ENCODE measurements at places on chromosomes 3 and 15. TPM values are rescaled to one million over a fixed set of nuclear protein-coding genes. Genes with fewer than 3 reads are reported as not detected.

Gene CPLX3
- total RNA-seq: not detected

Gene ITIH1
- not detected for total RNA-seq

Gene HTR3E
- not detected for total RNA-seq

Gene TLR9
- not detected for total RNA-seq

Gene TMEM108
- total RNA-seq: 14.2 TPM

Gene EIF5A2
- total RNA-seq: 1.3 TPM

Gene CAV3
- not detected for total RNA-seq

Gene MTFMT
- 10.6 TPM for total RNA-seq

Gene ANKRD34C
- not detected for total RNA-seq

Gene CCDC39
- total RNA-seq: 0.46 TPM

DNA sequence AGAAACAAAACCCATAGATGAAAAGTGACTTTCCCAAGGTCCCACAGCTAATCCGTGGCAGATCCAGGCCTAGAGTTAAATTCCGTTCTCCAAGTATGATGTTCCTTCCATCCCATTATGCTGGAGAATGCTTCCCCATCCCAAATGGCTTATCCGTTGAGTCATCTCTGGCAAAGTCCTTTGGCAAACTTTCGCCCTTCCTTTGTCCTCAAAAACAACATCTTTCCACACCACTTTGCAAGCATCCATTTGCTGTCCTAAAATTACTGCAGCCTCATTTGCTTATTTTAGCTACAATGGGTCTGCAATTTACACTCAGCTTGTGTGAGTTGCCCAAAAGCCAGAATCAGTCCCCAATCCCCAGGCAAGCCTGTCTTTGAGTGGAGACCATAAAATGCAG is 304.0 kb upstream of the TLE3 start:
- DNase-seq: no peak

DNA sequence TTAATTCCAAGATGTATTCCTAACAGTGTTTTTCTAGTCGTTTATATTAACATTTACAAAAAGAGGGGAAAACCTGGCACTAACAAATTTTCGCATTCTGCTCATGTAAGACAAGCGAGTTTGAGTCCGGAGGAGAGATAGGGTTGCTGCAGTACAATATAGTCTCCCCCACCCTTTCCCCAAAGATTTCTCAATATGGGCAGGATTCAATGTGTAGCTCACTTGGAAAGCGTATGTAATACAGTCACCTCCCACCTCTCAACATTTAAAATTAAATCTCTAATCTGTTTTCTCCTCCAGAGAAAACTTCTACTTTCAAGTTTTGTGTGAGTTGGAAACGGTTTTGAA is 57.9 kb downstream of the CMSS1 start:
- no peak for DNase-seq

GRCh38 chr3:141261472-141262307 is 30.1 kb downstream of the PXYLP1 start:
- no peak for DNase-seq

- no peak for DNase-seq
These were observed 964 bp downstream of the NRROS start for GRCh38 chr3:196640297-196641018.

DNA sequence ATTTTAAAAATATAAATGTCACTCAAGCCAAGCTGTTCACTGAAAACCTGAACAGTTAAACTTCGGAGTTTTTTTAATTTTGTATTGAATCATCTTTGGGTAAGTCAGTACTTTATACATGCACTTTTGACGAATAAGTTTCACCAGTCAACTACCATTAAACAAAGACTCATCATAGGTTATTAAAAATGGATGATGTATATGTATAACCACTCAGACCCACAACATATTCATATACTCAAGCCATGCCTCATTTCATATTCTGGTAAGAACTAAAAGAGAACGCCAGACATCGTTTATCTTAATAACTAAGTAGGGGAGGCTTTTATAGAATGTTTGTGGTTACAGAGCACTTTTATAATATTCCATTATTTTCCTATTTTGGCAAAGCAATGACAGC is 18.3 kb downstream of the MSL2 start:
- DNase-seq: no peak

- no peak for DNase-seq
These were observed 14.4 kb downstream of the NAA50 start for GRCh38 chr3:113731694-113732093.

GRCh38 chr3:116809208-116809607 is 99.6 kb downstream of the TUSC7 start:
- DNase-seq: no peak

- no peak for DNase-seq
These were observed 35.0 kb downstream of the ALCAM start for GRCh38 chr3:105401691-105402149.

GRCh38 chr15:88637841-88638625 is 783 bp upstream of the ISG20 start:
- no peak for DNase-seq

DNA sequence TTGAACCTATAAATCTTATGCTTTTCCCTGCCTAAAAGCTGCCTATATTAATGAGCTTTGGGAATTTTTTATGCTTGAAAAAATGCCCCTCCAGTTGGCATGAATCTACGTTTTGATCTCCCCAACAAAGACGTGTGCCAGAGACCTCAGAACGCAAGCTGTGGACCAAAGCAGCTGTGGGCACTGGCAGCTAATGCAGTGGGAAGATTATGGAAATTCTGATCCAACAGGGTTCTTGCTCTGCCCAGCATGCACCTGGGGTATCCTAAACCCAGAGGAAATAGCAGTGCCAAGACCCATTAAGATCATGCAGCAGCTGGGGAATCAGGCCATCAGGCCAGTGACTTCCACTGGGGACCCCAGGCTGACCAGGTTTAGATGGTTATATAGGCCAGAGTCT is 423.0 kb downstream of the ZBBX start:
- DNase-seq: no peak

DNA sequence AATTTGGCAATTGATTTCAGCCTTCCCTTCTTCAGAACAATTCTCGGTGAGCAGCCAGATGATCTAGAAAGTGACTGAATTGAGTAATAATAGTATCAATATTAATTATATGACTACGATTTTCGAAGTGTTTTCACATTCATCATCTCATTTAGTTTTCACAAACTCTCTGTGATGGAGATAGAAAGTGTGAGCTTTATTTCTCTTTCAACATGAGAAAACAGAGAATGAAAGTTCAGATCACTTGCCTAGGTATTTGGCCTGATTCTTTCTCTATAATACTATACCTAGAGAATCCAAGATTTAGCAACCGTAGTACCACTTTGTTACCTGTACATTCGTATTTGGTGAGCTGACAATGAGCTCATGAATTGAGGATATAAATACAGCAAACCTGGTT is 739.2 kb upstream of the NR2F2 start:
- no peak for DNase-seq

GRCh38 chr3:106578911-106579310 is 710.1 kb upstream of the CBLB start:
- no peak for DNase-seq

DNA sequence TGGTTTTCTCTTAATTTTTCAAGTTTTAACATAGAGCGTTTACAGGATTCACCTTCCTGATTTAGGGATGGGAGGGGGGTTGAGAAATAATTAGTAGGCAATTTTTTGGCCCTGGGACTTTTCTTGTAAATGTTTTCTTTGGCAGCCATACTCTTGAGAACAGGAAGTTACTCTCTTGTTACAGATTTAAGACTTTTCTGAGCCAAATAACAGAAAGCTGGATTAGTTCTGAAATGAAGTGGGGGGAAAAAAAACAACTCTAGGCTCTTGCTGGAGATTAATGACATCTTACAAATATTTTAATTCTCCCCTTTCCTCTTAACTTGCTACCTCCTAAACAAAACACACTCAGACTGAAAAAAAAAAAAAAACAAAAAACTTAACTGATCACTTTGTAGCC is 13.8 kb upstream of the POLR2M start:
- no peak for DNase-seq

- no peak for DNase-seq
These were observed 331.3 kb upstream of the FRG2C start for GRCh38 chr3:75332794-75333193.

- DNase-seq: no peak
These were observed 16.4 kb downstream of the TBC1D21 start for GRCh38 chr15:73889762-73890124.

GRCh38 chr3:15295506-15295905 is 36.9 kb downstream of the SH3BP5 start:
- no peak for DNase-seq

DNA sequence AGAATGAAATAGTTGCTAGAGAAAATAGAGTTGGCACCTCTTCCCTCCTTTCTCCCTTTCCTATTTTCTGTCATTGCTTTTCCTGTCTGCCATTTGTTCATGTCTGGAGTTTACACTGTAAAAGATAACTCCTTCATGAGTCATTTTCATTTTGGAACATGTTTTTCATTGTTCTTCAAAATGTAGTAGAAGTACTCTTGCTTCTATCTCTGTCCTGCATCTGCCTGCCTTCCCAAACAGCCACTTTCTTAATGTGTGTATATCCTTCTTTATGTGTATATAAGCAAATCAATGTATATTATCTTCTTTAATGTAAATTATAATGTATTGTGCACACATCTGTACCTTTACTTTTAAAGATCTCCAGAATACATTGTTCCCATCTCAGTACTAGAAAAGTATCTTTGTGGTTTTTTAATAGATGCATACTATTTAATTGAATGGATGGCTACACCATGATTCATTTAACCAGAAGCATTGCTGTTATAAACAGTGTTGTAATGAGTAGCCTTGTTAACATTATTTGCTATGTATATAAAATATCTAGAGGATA is 41.1 kb downstream of the TSC22D2 start:
- no peak for DNase-seq
